Central memory CD4-positive, alpha-beta T cell (primary cell): ENCODE measurements at places on chromosomes 6 and 20.

GRCh38 chr20:8364734-8365078, 232.6 kb downstream of the PLCB1 start:
- no peak for DNase-seq

DNA sequence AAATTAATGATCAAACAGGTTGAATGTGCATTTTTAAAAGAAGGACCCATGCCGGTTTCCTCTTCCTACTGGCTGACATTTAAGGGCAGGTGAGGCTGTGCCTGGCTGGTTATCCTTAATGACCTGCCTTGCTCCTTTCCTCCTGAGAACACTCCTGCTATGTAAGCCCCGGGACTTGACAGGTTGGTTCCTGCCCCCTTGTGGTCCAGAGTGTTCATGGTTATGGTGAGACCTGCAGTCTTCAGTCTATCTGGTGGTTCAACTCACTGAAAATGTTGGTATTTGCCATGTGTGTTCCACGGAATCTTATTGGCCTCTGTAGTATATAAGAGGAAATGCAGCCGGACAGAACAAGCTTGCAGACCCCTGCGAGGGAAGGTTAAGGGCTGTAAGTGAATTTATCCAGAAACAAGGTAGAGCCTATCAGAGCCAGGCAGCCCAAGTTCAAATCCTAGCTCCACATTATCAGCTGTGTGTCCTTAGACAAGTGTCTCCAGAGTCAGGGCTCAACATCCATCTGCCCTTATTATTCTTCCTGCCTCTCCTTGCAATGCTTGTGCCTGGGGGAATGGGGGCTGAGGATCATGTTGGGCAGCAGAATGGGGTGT, 5.2 kb upstream of the BPIFA3 start:
- DNase-seq: no peak

DNA sequence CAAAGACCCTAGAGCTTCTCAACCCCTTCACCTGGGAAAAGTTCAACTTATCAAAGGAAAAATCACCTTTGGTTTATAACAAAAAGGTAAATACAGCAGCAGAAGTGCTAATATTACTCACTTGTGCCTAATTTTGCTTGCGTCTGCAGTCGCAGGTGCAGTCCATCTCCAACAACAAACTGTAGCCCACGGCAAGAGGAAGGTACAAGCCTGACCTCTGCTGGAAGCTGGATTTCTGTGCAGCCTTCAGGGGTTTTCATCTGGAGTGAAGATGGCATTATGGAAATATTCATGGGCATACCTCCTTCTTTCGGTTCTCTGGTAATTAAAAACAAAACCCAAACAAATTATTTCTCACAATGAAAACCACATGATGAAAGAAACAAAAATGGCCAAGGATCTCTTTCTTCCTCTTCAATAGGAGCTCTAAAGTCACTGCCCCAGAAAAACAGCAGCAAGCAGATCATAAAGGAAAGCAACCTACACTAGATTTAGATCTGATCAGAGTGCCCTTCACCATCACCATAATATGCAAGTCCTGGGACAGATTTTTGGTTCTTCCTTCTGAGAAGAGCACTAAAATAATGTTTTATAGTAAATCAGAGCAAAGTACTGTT, 7.8 kb downstream of the UBE3D start:
- DNase-seq: no peak

DNA sequence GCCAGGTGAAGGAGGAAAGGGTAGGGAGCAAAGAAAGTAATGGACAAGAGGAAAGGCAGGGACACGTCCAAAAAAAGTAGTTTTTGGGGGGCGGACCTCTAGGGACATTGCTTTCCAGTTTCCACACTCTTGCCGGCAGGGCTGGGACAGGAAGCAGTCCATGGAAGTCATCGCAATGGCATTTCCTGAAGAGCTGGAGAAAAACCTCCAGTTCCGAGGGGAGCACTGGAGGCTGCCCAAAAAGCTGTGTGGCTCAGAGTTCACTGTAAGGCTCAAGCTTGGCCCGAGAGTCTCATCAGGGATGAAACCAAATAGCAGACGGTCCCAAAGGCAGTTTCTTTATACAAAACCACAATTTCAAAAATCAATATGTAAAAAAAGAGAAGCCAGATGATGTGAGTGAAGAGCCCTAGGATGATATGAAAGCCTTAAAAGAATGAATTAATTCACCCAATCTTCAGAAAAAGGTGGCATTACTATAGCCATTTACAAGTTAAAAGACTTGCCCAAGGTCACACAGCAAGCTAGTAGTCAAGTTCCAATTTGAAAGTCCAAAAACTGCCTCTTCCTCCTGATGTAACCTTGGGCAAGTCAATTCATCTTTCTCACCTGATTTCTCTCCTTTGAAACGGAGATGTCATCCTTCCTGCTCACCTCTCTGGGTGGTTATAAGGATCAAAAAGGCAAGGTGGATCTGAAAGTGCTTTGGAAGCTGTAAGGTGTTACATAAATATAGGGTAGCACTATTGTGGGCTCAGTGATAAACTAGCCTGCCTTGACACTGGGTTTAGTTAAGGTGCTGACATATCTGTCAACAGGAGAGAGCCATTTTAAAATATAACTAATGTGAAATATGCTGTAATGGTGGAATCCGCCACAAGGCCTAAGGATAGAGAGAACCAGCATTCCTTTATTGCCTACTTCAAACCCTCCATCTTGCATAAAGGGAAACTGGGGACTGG, 9.1 kb downstream of the BCL2L1 start:
- DNase-seq: no peak

DNA sequence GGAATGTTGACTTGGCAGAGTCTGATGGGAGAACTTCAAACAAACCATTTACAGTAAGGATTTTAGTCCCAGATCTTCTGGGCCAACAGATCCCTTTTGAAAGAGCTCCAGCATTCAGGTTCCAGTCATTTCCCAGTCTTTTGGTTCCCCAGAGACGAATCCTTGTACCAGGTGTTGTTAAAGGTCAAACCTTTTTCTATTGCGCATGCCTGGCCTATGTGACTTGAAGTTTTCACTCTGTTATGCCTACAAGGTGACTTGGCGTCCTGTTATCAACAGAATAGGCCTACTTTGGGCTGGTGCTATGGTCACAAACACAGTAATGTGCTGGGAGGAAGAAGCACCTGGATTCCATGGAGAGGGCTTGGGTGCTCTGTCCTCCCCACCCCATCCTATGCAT, 52.3 kb downstream of the PXDC1 start:
- DNase-seq: no peak

DNA sequence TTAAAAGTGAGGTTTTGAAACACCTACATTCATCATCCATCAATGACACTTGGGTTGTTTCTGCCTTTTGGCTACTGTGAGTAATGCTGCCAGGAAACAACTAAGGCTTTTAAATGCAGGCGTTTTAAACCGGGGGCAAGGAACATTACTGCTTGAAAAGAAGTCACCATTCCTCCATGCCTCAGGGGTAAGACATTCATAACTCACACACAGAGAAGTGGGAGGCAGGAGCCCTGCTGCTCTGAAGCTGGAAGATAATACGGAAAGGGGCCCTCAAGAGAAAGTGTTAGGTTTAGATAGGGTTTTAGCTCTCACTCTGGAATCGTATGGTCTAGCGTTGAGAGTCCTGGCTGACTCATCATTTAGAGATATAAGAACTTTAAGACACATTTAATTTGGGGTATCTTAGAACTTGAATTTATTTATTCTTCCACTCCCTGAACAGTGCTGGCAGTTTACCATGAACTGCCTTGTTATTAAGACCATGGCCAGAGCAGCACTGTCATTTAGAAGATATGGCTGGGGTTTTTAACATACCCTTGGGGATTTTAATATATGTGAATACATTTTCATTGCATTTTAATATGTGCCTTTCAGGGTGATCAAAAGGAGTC, 1.8 kb downstream of the TUBB1 start:
- DNase-seq: no peak

DNA sequence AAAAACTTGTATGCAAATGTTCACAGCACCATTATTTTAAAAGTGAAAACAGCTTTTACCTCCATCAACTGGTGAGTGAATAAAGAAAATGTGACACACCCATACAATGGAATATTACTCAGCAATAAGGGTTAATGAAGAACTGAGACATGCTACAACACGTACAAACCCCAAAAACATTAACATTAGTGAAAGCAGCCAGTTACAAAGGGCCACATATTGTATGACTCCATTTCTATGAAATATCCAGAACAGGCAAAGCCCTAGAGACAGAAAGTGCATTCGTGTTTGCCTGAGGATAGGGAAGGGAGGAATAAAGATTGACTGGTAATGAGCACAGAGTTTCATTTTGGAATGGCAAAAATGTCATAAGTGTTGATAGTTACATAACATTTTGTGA, 21.5 kb downstream of the EPM2A start:
- DNase-seq: no peak

DNA sequence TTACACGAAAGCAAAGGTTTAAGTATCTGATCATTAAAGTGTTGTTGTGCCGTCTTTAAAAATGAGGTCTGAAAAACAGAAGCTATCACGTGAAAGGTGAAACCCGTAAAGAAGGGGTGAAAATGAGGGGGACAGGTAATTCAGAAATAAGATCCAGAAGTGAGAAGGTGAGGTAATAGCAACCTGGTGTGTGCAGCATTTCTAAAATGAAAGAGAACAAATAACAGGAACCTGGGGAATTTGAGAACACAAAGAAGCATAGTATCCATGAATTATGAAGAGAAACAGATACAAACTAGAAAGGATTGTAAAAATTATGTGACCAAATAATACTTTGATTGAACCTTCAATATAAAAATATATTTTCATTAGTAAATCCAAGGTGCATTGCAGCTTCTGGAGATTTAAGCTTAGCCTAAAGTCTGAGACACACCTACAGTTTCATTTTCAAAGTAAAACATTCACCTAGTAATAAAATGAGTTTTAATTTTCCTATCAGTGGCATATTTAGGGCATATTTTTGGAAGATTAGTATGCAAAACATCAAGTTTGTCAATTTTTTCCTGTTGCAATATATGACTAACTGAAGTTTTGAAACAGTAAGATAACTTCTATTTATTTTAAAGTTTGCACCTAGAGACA, 1.4 kb downstream of the HEY2 start:
- no peak for DNase-seq

DNA sequence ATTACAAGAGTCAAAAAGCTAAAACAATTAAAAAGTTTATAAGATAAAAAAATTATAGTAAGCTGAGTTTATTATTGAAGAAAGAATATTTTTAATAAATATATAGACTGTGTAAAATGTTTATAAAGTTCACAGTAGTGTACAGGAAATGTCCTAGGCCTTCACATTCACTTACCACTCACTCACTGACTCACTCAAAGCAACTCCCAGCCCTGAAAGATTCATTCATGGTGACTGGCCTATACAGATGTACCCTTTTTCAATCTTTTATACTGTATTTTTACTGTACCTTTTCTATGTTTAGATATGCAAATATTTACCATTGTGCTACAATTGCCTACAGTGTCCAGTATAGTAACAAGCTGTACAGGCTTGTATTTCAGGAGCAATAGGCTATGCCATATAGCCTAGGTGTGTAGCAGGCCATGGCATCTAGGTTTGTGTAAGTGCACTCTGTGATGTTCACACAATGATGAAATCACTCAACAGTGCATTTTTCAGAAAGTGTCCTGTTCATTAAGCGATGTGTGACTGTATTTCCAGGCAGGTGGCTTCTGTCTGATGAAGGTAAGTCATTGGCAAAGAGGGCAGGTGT, 130.2 kb downstream of the BTBD3 start:
- no peak for DNase-seq

- no peak for DNase-seq
These were observed 33.9 kb downstream of the EDN1 start for GRCh38 chr6:12324099-12324498.

DNA sequence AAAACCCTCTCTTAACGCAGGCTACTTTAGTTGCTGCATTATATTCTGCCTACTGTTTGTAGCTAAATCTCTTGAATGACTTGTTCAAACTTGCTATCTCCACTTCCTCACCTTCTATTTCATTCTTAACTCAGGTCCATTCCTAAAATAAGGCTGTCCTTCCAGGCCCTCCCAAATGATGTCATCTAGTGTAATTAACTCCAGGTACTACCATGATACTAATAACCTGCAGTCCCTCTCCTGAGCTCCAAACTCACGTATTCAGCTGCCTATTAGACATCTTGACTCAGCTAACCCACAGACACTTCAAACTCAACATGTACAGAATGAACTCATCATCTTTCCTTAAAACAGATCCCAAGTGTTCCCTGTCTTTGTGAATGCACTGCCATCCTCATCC, 10.5 kb upstream of the TOP1 start:
- no peak for DNase-seq
